Activated CD8-positive, alpha-beta memory T cell treated with anti-CD3 and anti-CD28 coated beads for 1 hour (primary cell): ENCODE measurements at places on chromosomes 1 and 21.

GRCh38 chr1:33195556-33195955 lies 13.7 kb upstream of the TRIM62 start:
- DNase-seq, result no peak

GRCh38 chr1:240343966-240344365 lies 252.3 kb downstream of the FMN2 start:
- no peak for DNase-seq

DNA sequence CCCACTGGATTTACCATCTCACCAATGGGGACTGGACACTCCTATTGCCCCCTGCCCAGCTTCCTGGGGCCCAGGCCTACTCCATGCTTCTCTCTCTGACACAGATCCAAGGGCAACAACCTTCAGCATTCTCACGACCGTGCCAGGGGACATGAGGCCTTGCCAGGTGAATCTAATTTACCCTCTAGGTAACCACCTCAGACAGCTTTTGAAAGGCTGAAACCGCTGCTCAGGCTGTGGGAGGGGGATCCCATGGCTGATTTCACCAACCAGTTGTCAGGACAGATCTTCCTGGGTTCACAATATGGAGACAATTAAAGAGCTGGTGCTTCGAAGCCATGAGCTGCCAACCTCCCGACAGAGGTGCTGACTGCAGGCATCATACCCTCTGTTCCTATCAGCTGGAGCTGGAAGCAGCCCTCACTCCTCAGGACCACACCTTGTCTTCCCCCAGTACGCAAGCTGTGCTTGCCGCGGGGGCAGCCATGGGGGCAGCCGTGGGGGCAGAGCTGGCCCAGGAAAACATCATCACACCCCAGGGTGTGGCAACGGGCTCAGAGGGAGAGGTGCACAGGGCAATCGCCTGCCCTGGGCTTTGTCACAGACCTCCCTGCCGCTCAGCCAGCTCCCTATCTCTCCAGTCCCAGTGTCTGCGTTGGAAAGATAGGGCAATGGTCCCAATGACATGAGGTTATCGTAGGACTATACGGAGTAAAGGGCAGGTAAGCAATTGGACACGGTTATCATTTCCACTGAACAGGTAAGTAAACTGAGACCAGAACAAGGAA lies 120.2 kb downstream of the DMRTB1 start:
- DNase-seq, result no peak

- no peak for DNase-seq
Observed at GRCh38 chr1:31764312-31765040, at the start of gene ADGRB2. Gene ADGRB2, minus strand, starts transcription at chr1:31764340. Its CDS starts 7,119 bp downstream, at chr1:31757221.

GRCh38 chr1:22184892-22185612 lies 42.2 kb upstream of the WNT4 start:
- DNase-seq, result no peak

GRCh38 chr1:1435106-1435903 lies at the start of gene VWA1:
Gene VWA1, plus strand, starts transcription at chr1:1435690. Its CDS starts 59 bp downstream, at chr1:1435749.
- DNase-seq, result no peak
